ENCODE measurements at places on chromosomes 2 and 18. TPM values are rescaled to one million over a fixed set of nuclear protein-coding genes. Genes with fewer than 3 reads are reported as not detected.

DNA sequence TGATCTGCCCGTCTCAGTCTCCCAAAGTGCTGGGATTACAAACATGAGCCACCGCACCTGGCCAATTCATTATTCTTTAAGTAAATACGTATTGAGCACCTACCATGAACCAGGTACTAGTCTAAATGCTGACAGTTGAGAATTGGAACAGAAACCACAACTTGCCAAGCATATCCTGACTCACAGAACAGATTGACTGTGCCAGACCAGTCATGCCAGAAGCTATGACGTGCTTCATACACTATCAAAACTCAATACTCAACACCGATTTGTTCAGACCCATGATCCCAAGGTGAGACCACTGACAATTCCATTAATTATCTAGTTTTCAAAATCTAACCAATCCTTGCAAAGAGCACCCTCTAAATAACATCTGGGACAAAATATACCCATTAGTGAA lies 148.6 kb downstream of the B3GNT2 start:
- no peak for DNase-seq

DNA sequence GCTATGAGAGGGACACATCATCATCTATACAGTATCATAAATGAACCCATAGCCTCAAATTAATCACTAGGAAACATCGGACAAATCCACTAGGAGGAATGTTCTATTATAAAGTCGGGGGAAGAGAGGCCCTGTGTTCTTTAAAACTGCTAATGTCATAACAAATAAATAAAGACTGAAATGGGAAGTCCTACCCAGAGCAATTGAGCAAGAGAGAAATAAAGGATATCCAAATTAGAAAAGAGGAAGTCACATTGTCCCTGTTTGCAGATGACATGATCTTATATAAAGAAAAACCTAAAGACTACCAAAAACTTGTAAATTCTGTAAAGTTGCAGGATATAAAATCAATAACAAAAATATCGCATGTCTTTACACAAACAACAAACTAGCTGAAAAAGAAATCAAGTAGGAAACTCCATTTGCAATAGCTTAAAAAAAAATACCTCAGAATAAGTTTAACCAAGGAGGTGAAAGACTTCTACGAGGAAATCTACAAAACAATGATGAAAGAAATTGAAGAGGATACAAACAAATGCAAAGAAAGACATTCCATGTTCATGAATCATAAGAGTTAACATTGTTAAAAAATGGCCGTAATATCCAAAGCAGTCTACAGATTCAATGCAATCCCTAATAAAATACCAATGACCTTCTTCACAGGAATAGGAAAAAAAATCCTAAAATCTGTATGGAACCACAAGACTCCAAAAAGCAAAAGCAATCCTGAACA lies 30.6 kb downstream of the RTN4 start:
- DNase-seq = no peak

DNA sequence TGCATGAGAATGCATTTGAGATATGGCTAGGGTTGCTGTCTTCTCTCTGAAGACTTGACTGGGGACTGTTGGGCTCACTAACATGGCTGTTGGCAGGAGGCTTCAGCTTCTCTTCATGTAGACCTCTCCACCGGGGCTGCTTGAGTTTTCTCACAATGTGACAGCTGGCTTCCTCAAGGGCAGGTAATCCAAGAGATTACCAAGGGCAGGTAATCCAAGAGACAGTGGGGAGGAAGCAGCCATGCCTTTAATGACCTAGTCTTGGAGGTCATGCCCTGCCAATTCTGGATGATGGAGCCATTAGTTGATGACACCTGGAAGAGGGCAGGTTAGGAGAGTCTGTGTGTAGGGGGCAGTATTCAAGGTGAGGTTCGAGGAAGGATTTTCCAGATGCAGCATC lies 40.5 kb downstream of the NEURL3 start:
- no peak for DNase-seq

DNA sequence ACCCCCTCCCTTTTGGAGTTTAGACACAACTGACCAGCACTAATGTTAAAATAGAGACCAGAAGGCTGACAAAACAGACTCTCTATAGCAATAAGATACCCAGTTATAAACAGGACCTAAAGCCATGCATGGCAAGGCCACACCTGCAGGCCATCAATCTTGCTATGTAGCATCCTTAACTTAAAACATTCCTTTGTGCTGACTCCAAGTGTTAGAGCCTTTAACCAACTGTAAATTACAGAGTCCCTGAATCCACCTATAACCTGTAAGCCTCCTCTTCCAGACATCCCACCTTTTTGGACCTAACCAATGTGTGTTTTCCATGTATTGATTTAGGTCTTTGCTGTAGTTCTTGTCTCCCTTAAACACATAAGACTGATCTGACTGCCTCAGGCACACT lies 17.9 kb downstream of the ANKMY1 start:
- DNase-seq = no peak

- no peak for DNase-seq
Measured at GRCh38 chr2:167509586-167509985, 621.3 kb downstream of the XIRP2 start.

DNA sequence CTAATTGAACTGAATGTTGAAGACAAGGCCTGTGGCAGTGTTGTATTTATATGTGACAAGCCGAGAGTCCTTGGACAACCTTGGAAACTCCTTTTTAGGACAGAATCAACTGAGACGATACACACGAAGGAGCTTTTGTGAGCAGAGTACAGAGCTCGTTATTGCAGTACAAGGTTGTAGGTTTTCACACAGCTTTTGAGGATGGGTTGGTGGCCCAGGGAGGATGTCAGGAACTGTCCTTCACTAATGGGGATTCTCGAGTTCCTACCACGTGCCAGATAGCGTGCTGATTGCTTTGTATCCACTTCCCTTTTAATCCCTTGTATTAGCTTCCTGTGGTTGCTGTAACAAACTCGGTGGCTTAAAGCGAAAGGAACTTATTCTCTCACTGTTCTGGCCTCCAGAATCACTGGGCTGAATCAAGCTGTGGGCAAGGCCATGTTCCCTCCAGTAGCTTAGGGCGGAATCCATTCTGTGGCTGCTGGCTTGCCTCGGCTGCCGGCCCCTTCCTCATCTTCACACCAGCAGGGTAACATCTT lies 20.2 kb downstream of the INPP4A start:
- no peak for DNase-seq

GRCh38 chr2:141957321-141957720 lies 173.5 kb downstream of the LRP1B start:
- no peak for DNase-seq

- no peak for DNase-seq
Measured at GRCh38 chr18:62566199-62566598, 43.4 kb downstream of the ZCCHC2 start.

SERPINB4 gene
- total RNA-seq = not detected

GAD1 gene
- 3.1 TPM for total RNA-seq

- DNase-seq = no peak
Measured at GRCh38 chr2:40824278-40824677, 372.4 kb upstream of the SLC8A1 start.

RNF144A gene
- total RNA-seq = 49.3 TPM

All from activated naive CD4-positive, alpha-beta T cell treated with anti-CD3 and anti-CD28 coated beads, Interleukin-2, amount 50 U/mL, for 72 hours (primary cell).